Hindlimb muscle (tissue), 1 donor: ENCODE measurements at places on chromosomes 1 and 21.

- DNase-seq, result no peak
Observed at GRCh38 chr21:33902349-33902748, 13.3 kb downstream of the ATP5PO start.

- DNase-seq, result no peak
Observed at GRCh38 chr1:230144010-230144614, 77.1 kb downstream of the GALNT2 start.

DNA sequence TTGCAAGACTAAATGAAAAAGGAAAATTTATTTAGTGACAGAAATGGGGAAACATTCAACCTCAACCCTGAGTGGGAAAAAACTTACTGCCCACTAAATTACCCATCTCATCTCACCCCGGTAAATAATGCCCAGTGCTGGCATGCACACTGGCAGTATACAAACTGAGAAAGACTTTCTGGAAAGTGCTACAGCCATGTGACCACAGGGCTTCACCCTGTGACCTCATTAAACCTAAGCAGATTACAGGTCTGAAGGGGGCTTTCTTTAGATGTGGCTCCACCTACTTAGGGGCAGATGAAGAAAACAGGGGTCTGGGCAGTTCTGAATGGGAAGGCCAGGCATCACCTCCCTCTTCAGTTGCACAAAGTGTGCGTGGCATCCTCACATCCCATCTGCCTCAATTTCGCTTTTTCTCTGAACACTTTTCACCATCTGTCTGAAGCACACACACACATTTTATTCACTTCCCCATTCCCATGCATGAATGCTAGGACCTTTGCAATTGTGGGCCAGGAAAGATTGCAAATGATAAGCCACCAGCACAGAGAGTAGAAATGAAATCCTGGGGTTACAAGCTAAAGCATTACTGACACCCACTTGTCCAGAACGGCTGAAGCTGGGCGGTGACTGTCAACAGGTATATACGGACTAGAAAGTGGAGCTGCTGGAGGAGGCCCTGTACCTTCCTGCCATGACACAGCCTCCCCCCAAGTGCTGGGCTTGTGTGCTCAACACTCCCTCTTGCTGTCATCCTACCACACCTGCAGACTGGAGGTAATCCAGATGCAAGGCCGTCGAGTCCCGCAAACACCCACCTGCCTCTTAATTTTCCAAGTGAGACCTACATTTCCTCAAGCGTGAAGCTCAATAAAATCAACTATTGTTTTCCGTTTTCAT is 2.7 kb downstream of the NADK start:
- no peak for DNase-seq

GRCh38 chr1:245488346-245489129 is 333.8 kb downstream of the KIF26B start:
- DNase-seq, result no peak

GRCh38 chr21:36697851-36698384 is 997 bp upstream of the SIM2 start:
- no peak for DNase-seq

DNA sequence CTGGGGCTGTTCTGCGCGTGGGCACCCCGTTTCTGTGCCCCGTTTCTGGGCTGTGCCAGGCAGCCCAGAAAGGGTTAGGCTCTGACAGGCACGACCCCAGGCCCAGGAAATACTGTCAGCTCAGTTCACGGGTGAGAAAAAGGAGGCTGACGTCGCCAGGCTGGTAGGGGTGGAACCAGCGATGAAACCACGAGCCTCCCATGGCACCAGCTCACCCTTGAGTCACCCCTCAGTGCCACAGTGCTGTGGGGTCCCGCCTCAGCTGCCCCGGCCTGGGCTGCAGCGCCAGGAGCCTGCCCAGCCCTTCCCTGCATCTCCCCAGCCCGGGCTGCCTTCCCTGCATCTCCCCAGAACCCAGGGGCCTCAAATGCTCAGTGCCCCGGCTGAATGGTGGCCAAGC is 11.5 kb downstream of the MEGF6 start:
- DNase-seq, result no peak

DNA sequence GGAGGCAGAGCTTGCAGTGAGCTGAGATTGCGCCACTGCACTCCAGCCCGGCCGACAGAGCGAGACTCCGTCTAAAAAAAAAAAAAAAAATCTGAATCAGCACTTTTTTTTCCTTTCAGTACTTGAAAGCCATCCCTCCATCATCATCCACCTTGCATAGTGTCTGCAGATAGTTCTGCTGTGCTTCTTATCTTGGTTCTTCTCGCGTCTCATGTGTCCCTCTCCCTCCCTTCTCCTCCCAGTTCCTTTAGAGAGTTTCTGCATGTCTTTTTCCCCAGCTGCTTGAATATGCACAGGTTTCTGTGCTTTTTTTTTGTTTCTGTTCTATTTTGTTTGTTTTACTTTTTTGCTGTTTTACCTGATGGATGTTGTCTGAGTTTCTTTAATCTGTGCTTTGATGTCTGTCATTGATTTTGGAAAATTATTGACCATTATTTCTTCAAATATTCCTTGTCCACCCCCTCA is 3.9 kb upstream of the COL18A1 start:
- no peak for DNase-seq

GRCh38 chr1:153262070-153262366 is 2.5 kb downstream of the LORICRIN start:
- DNase-seq, result no peak

- no peak for DNase-seq
Observed at GRCh38 chr1:114232691-114233090, 79.0 kb upstream of the SYT6 start.

DNA sequence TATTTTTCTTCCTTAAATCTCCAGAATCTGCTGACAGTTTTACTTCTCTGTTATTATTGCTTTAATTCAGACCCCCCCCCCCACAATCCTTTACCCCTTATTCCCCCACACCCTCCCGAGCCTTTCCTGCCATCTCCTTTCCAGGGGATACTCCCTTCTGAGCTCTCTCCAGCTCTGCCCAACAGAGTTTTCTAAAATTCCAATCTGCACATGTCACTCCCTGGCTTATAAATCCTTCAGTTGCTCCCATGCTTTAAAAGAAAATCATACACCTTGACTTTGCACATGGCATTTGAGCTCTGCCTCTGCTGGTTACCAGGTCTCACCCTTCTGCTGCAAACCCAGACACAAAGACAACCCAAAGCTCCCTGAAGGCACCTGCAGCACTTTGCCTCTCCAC is 11.7 kb upstream of the EPS8L3 start:
- DNase-seq, result no peak

DNA sequence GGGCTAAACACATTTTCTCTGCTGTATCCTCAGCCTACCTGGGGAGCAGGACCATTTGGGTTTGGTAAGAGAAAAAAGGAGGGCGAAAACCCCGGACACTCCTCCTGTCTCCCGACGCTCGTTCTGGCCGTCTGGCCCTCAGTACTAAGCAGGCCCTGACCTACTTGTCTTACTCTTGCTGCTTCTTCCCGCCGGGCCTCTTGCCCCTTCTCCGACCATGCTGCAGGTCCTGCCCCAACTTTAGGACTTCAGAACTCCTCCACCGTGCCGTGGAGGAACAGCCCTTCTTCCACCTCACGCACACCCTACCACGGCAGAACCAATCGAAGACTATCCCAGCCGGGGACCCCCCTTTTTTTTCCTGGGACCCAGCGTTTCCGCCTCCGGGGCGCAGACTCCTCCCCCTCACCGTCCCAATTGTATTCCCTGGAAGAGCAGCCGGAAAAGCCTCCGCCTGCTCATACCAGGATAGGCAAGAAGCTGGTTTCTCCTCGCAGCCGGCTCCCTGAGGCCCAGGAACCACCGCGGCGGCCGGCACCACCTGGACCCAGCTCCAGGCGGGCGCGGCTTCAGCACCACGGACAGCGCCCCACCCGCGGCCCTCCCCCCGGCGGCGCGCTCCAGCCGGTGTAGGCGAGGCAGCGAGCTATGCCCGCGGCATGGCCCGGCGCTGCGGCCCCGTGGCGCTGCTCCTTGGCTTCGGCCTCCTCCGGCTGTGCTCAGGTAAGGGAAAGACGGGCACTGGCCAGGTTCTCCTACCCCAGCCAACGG is at the start of gene CHRNB2:
CHRNB2 (plus strand) TSS at position 393 of the 771 bp plus-strand sequence; CDS start at position 660, 267 bp downstream.
- DNase-seq, result peak; percentile 52

DNA sequence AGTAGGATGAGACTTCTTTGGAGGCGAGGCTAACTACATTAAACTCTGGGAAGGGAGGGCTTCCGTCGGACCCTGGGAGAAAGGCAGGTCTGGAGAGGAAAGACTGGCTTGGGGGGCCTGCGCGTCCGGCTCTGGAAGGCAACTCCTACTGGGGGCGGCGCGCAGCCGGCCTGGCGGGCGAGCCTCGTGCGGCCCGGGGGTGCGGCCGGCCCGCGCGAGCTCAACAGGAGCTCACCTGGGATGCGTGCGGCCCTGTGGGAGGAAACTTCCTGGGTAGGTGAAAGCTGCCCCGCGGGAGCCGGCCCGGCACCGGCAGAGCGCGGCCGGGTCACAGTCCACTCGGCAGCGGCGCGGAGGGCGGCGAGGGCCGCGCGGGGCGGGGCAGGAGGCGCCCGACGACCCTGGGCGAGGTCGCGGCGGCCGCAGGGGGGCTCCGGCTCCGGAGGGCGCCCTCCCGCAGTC is 449 bp downstream of the EPS15 start:
- peak; percentile 53 for DNase-seq

DNA sequence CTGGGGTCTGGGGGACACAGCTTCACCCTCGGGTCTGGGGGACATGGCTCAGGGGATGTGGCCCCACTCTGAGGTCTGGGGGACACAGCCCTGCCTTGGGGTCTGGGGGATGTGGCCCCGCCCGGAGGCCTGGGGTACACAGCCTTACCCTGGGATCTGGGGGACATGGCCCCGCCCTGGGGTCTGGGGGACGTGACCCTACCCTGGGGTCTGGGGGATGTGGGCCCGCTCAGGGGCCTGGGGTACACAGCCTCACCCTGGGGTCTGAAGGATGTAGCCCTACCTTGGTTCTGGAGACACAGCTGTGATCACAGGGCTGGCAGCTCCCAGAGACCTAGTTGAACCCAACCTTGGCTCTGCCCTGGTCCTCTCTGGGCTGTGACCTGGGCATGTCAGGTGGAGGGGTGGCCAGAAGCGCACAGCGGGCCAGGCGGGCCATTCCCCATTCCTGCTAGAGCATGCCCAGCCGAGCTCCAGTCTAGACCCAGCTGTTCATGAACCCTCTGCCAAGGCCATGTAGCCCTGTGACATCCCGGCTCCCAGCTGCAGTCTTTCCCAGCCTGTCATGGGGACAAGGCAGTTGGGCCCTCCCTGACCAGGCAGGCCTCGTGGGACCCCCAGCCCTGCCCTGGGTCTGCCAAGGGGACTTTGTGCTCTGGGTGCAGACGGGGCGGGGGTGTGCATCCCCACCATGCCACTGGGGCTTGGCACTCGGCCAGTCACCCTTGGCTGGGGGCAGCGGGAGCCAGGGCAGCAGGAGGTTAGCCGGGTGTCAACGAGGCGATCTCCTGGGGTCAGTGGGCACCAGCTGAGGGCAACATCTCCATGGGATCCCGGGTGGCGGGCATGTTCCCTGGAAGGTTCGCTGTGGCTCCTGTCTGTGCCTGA is 43.9 kb downstream of the WNT9A start:
- no peak for DNase-seq

GRCh38 chr21:39406065-39406464 is 39.5 kb downstream of the LCA5L start:
- no peak for DNase-seq

GRCh38 chr1:222979561-222979960 is 163.5 kb downstream of the TLR5 start:
- no peak for DNase-seq

- DNase-seq, result no peak
Observed at GRCh38 chr1:94543893-94544635, 2.5 kb upstream of the F3 start.

GRCh38 chr1:21568809-21569385 is 59.7 kb downstream of the ALPL start:
- no peak for DNase-seq

- peak; percentile 47 for DNase-seq
Observed at GRCh38 chr1:238485912-238486209, 595.1 kb upstream of the ZP4 start.

DNA sequence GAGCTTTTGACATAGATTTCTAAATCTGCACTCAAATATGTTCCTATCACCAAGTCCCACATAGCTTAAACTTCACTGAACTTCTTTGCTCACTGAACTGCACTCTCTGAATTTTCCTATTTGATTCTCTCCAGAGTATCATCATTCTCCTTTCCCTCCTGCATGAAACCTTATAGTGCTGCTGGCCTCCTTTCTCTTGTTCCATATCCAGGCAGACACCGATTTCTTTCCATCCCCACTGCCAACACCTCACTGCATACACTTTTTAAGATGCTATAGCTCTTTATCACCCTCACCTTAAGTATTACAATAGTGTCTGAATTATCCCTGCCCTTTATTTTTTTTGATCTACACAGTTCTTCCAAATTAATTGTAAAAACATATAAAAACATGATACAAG is 3.1 kb upstream of the TRIM45 start:
- DNase-seq, result peak; percentile 72

- no peak for DNase-seq
Observed at GRCh38 chr1:217186664-217187063, 444.2 kb downstream of the GPATCH2 start.

DNA sequence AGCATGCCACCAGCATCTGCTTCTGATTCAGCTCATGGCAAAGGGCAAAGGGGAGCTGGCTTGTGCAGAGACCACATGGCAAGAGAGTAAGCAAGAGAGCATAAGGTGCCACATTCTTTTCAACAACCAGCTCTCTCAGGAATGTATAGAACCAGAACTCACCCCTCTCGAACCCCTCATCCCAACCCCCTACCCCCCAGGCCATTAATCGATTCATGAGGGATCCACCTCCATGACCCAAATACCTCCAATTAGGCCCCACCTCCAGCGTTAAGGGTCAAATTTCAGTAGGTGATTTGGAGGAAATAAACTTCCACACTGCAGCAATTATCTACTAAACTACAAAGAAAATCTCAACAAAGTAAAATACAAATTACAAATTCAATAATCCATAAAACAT is 32.2 kb upstream of the LRRC7 start:
- DNase-seq, result no peak

DNA sequence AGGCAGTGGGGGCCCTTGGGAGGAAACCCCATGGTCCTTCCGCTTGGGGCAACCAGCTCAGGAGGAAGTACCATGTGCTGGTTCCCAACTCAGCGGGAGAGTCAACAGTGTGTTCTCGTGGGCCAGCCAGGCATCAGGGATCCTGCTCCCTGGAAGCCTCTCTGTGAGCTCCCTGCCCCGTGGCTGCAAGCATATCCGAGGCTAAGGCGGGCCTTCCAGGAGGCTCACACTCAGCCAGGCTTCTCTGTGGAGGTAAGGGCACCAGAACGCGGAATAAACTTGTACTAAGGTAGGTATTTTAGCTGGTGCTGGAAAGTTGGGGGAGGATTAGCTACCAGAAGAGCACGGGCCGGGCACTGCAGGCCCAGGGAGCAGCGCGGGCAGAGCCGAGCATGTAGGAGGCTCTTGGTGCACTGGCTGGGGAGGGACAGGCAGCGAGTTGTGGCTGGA is 74.7 kb upstream of the POU3F1 start:
- DNase-seq, result no peak

GRCh38 chr1:224216382-224216781 is 33.3 kb downstream of the DEGS1 start:
- no peak for DNase-seq

GRCh38 chr1:51960262-51960661 is 30.2 kb downstream of the RAB3B start:
- no peak for DNase-seq
